ENCODE measurements at places on chromosomes 7 and 10. TPM values are rescaled to one million over a fixed set of nuclear protein-coding genes. Genes with fewer than 3 reads are reported as not detected.

DNA sequence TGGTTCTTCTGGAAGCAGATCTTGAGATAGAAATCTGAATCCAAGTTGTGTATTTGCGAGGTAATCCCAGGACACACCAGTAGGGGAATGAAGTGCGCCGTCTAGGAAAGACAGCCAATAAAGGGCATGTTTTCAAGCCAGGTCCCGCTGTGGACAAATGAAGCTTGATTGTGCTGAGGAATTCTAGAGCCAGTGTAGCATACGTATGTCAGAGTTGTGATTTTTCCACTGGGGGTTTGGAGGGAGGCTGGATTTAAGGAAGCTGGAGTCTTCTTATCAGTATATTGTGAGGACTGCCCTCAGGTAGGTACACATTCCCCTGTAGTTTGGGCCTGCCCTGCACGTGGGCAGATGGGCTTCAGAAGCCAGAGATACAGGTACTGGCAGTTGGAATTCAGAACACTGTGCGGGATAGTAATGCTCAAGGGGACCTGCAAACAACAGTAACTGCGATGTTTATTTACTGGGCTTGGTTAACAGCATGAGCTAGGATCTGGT lies 50.9 kb downstream of the GALNT11 start:
- no peak for DNase-seq

- no peak for DNase-seq
Observed at GRCh38 chr10:12629767-12630165, 280.4 kb downstream of the CAMK1D start.

DNA sequence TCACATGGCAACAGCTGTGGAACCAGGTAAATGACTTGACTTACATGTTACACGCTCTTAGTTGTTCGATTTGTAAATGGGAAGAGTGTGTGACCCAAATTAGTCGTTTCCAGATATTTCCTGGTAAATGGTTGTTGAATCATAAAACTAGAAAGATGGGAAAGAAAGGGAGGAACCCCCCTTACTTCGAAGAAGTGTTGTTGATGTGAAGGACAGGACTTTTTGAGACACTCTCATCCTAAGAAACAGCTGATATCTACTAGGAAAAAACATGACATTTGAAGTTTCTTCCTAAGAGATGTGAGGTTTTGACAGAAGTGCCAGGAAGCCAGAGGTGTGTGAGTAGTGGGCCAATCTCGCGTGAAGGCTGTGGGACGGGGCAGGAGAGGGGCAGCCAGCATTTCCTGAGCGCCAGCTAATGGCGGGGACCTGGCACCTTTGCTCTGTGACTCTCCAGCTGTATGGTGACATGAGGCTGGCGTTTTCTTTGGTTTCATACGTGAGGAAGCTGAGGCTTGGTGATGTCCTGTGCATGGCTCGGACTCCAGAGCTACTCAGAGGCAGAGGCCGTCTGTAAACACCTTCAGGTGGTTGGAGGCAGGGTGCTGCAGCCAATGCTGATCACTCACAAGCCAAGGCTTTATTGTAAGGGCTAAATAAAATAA lies 53.7 kb downstream of the IKZF1 start:
- no peak for DNase-seq

DNA sequence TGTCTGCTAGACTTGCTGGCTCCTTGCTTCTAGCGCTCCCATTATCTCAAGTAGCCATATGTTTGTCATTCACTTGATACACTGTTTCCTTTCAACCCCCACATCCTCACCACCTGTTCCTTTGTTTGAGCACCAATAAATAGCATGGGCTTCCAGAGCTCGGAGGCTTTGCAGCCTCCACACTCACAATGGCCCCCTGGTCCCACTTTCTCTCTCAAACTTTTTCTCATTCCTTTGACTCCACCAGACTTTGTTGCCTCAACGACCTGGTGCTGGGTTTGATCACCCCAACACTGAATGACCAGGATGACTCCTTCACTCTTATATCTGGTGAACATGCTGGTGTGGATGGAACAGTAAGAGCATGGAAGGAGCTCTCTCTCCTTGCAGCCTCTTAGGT lies 114.5 kb upstream of the TRIM24 start:
- no peak for DNase-seq

DNA sequence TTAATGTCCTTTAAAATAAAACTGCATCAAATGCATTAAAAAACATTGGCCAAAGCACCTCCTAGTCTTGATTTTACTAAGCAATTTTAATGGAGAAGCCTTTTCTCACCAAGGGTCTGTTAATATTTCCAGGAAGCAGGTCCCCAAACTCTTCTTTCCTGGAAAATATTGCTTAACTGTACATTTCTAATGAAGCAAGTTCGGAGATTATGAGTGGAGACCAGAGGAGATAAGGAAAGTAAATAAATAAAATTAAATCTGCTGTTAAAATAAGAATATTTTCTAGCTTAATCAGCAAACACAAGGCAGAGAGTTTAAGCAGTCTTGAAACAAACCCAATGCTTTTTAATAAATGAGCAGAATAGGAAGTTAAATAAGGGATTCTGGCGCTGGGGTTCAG lies 322.4 kb downstream of the PTEN start:
- no peak for DNase-seq

DNA sequence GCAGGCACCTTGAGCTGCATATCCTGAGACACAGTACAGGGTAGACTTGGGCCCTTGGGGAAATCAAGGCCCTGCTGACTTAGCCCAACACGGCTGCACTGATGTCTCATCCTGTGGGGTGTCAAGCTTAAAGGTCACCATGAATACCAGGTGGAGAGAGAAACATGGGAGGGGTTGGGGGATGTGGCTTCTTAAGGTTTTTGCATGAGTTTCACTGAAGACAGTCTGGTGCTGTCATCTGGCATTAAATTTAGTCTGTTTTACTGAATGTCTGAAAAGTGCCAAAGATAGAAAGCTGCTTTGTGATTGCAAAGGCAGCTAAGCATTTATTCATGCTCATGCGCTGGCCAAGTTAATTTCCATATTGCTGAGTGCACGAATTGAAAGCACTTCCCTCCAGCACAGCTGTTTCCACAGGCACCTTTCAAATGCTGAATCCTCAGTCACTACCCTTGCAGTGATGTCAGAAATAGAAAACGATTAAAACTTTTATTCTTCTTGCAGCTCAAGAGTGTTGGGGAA lies 102.1 kb downstream of the OSBPL3 start:
- DNase-seq = no peak

DNA sequence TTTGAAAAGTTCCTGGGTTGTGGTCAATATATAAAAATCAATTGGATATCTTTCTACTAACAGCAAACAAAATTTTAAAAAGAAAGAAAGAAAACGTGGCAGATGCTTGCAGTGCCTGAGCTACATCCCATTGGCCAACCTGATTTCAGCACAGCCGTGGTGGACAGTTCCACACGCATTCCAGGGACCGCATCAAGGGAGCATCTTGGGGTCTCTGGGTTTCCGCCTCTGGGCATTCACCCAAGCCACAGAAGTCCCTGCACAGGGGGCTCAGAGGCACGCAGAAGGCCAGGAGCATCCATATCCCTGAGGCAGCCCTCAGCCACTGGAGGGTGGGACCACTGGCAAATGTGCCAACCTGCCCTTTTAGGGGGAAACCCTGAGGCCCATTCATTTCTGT lies 254.5 kb upstream of the RNF32 start:
- DNase-seq = no peak

- no peak for DNase-seq
Observed at GRCh38 chr7:110804501-110804900, 286.4 kb upstream of the LRRN3 start.

DNA sequence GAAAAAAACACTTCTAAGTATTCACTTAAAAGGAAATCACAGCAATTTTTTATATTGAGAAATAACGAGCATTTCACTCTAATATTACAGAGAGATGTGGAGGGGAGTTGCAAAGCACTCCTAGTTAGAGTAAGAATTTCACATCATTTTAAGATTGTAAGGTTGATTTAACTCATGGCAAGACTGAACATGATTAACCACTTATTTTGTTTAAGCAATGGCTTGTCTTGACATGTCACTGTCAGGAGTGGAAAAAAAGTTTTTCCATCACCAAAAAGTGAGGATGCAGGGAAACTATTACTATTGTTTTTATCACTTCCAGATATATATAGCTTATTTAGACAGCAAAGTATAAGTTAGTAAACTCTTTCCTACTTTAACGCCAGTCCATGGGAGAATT lies 27.1 kb downstream of the CD36 start:
- DNase-seq = no peak

NKX6-2 gene
- not detected for total RNA-seq

SLC26A3 gene
- not detected for total RNA-seq

- DNase-seq = no peak
Observed at GRCh38 chr10:31635415-31636065, 293.1 kb downstream of the ARHGAP12 start.

GRCh38 chr10:99926925-99927720 lies 82.6 kb downstream of the DNMBP start:
- no peak for DNase-seq

DNA sequence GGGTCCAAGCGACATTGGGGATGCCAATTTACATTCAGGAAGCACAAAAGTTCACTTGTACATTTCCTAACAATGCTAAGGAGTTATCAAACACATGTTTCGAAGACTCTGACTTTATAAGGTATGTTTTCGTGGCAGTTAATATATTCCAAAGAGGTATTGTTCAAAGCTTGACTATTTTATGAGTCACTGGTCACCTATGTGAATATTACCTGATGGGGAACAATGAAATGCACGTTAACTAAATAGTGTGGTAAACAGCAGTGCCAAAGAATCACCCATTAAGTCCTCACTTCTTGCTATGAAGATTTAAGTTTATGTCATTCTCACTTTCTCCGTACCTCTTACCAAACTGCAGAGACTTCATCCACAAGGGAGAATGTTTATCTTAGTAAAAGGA lies 550.2 kb downstream of the SORCS1 start:
- DNase-seq = no peak

ENTPD1 gene
- total RNA-seq = 39.4 TPM

NPSR1 gene
- not detected for total RNA-seq

GRID1 gene
- 3.2 TPM for total RNA-seq

DNA sequence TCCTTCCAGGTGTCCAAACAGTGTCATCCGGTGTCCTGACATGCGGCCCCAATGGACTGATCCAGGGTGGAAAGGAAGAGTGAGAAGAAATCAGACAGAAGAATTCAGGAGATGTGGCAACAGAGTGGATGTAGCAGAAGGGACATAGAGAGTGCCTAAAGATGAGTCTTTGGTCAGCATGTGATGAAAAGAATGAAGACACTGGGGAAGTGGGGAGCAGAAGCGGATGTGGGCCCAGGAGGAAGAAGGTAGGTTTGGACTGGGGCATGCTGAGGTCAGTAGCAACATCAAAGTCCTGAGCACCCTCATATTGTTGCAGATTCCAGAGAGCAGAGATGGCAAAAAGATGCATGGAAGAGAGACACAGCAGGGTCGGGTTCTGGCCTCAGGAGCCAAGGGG lies 71.8 kb upstream of the STEAP1B start:
- no peak for DNase-seq

SPDYE2B gene
- total RNA-seq = not detected

DNA sequence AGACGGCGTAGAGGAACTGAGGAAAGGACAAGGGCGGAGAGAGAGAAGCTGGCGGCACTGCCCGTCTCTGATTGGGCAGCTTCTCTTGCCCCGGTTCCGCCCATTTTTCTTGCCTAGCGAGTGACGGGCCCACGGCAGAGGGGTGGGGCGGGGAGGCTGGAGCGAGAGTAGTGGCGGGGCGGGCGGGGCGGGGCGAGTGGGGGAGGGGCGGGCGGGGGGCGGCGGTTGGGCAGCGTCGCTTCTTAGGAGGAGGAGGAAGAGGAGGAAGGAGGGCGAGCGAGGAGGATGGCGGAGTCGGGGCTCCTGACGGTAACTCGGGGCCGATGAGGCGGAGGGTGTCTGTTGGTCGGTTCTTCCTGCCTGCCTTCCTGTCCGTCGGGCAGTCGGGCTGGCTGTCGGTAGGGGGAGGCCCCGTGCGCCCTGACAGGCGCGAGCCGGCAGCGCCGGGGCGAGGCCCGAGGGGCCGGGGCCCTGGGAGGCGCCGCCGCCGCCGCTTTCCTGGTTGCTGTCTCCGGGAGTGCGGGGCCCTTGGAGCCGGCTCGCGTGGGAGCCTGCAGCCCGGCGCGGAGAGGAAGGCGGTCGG lies at the start of gene SHOC2:
TSS of gene SHOC2 (plus strand) at position 256 of the 583 bp plus-strand sequence. CDS start 44,755 bp downstream, outside the sequence.
- DNase-seq = peak; percentile 86

SRGN gene
- total RNA-seq = 481 TPM

PON2 gene
- total RNA-seq = 82.2 TPM

CPA2 gene
- total RNA-seq = not detected

CCDC146 gene
- 12.5 TPM for total RNA-seq

DNA sequence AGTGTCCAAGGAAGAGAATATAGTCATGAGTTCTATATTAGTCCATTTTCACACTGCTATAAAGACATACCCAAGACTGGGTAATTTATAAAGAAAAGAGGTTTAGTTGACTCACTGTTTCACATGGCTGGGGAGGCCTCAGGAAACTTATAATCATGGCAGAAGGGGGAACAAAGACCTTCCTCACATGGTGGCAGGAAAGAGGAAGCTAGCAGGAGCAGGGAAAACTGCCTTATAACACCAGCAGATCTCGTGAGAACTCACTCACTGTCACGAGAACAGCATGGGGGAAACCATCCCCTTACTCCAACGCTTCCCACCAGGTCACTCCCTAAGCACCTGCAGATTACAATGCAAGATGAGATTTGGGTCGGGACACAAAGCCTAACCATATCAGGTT lies 139.0 kb upstream of the ZNF438 start:
- DNase-seq = no peak
